ENCODE measurements at places on chromosomes 12 and 14. TPM values are rescaled to one million over a fixed set of nuclear protein-coding genes. Genes with fewer than 3 reads are reported as not detected.

The FKBP4 gene
- 62.3 TPM for total RNA-seq

- H3K4me3 ChIP-seq = no peak overlapping the region
- no peaks in the 10 kb centered on the region for H3K27me3 ChIP-seq
- no peak overlapping the region for H3K27ac ChIP-seq
- no peak for DNase-seq
- no peaks in the 10 kb centered on the region for H3K4me1 ChIP-seq
These were observed 29.0 kb downstream of the PTPRQ start for GRCh38 chr12:80472911-80473500.

The TRPV4 gene
- total RNA-seq = not detected

DNA sequence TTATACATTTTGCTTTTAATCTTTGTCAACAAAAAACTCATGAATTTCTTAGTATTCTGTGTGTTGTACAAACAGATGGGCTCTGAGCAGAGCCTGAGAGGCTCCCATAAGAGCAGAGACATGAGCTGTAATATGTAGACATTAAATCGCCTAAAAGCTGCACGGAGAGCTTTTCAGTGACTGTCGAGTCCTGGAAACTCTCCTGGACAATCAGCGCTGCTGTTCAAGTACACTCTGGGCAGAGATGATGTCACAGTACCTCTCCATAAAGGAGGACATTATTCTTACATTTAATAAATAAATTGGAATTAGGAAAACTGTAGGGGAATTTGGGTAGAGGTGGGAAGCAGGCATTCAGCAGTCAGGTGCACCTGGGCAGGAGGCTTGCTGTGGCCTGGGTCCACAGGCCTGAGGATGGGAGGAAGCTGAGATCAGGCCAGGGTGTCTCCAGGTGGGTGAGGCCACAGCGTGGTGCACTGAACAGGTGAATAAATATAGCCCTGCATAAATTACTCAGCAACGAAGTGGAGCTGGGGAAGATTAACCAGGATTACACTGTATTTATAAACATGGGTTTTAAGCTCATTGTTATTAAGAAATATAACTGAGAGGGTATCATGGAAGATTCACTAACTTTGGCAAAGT lies 13.3 kb upstream of the TCL1A start:
- H3K27me3 ChIP-seq = peaks cover 2% of the 10 kb centered on the region
- H3K4me3 ChIP-seq = no peak overlapping the region
- H3K36me3 ChIP-seq = no peaks in the 10 kb centered on the region
- DNase-seq = no peak

The ZNF605 gene
- total RNA-seq = 12.3 TPM

DNA sequence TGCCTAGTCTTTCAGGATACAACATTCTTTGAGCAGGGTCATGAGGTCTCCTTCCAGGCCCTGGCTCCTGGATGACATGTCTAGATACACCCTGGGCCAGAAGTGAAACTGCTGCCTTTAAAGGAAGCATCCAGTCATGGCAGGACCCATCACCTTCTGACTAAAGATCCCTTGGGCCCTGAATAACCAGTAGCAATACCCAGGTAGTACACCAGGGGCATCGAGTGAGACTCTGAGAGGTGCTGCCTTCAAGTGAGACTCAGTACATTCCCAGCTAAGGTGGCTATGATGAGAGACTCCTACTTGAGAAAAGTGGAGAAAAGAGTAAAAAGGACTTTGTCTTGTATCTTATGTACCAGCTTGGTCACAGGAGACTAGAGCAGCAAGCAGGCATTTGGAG lies 23.5 kb downstream of the OR6C68 start:
- H3K36me3 ChIP-seq = no peaks in the 10 kb centered on the region
- no peak overlapping the region for H3K27ac ChIP-seq
- no peaks in the 10 kb centered on the region for H3K4me1 ChIP-seq
- DNase-seq = no peak
- H3K4me3 ChIP-seq = no peak overlapping the region
- peaks cover 7% of the 10 kb centered on the region for H3K27me3 ChIP-seq

- DNase-seq = no peak
- no peaks in the 10 kb centered on the region for H3K4me1 ChIP-seq
- no peak overlapping the region for H3K4me3 ChIP-seq
- H3K27ac ChIP-seq = no peak overlapping the region
- peaks cover 41% of the 10 kb centered on the region for H3K36me3 ChIP-seq
These were observed 27.7 kb upstream of the BBS10 start for GRCh38 chr12:76375939-76376338.

- H3K4me3 ChIP-seq = no peak overlapping the region
- no peaks in the 10 kb centered on the region for H3K4me1 ChIP-seq
- H3K27ac ChIP-seq = no peak overlapping the region
- H3K27me3 ChIP-seq = peaks cover 3% of the 10 kb centered on the region
- no peaks in the 10 kb centered on the region for H3K36me3 ChIP-seq
- no peak for DNase-seq
These were observed 126.7 kb upstream of the CCDC196 start for GRCh38 chr14:66359500-66359899.

GRCh38 chr14:73774241-73774570 lies 60.0 kb upstream of the PNMA1 start:
- H3K36me3 ChIP-seq = peaks cover 8% of the 10 kb centered on the region
- H3K27me3 ChIP-seq = no peaks in the 10 kb centered on the region
- H3K27ac ChIP-seq = peak overlapping the region; percentile 68
- DNase-seq = no peak
- peak overlapping the region; percentile 7 for H3K4me3 ChIP-seq

- no peaks in the 10 kb centered on the region for H3K36me3 ChIP-seq
- DNase-seq = peak; percentile 41
- H3K27ac ChIP-seq = no peak overlapping the region
- H3K4me1 ChIP-seq = no peaks in the 10 kb centered on the region
- H3K4me3 ChIP-seq = no peak overlapping the region
These were observed 508.6 kb downstream of the FLRT2 start for GRCh38 chr14:86038387-86039042.

DNA sequence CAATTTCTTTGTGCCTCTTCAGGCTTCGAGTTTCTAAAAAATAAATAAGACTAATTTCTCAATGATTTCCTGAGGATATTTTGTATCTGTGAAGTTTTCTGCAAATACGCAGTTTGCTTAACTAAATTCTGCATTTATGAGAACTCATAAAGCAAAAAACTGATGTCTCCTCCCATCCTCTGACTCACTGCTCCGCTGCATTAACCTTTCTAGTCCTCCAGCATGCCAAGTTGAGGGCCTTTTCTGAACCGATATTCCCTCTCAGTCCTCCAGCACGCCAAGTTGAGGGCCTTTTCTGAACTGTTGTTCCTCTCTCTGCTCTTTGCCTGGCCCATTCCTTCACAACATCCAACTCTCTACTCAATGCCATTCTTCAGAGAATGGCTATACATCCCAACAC lies 3.2 kb downstream of the IPO8 start:
- no peak overlapping the region for H3K4me3 ChIP-seq
- DNase-seq = no peak
- H3K36me3 ChIP-seq = peaks cover 12% of the 10 kb centered on the region
- no peak overlapping the region for H3K27ac ChIP-seq

The KRT72 gene
- total RNA-seq = 0.67 TPM

The PDE3A gene
- not detected for total RNA-seq

GRCh38 chr14:99703381-99703780 lies 19.3 kb downstream of the CYP46A1 start:
- peaks cover 4% of the 10 kb centered on the region for H3K4me1 ChIP-seq
- no peak overlapping the region for H3K27ac ChIP-seq
- no peaks in the 10 kb centered on the region for H3K36me3 ChIP-seq
- H3K4me3 ChIP-seq = no peak overlapping the region

DNA sequence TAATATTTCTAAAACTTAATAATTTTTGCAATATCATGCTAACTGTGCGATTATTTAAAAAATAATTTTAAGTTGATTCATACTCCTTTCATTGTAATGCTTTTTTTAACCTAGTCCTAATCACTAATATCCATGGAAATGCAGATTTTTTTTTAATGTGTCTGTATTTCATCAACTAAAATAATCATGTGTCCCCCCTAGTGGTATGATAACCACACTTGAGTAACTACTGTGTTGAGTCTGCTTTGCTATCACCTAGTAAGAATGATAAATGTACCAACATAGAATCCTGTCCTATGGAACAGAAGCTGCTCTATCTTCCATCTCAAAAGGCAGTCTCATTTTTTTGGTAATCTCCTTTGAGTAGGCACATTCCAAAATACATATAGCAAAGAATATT lies 19.1 kb upstream of the SYNE2 start:
- H3K36me3 ChIP-seq = no peaks in the 10 kb centered on the region
- no peak overlapping the region for H3K4me3 ChIP-seq
- no peak for DNase-seq
- peaks cover 3% of the 10 kb centered on the region for H3K27me3 ChIP-seq
- H3K4me1 ChIP-seq = no peaks in the 10 kb centered on the region

- H3K27ac ChIP-seq = no peak overlapping the region
- H3K4me1 ChIP-seq = peaks cover 9% of the 10 kb centered on the region
- H3K4me3 ChIP-seq = no peak overlapping the region
- no peak for DNase-seq
These were observed 41.0 kb downstream of the DIP2B start for GRCh38 chr12:50545786-50546185.

The SARNP gene
- total RNA-seq = 80.6 TPM

The IGF1 gene
- 1.6 TPM for total RNA-seq

- H3K27me3 ChIP-seq = no peaks in the 10 kb centered on the region
- H3K36me3 ChIP-seq = peaks cover 3% of the 10 kb centered on the region
- peaks cover 22% of the 10 kb centered on the region for H3K4me1 ChIP-seq
- no peak for DNase-seq
These were observed 16.4 kb upstream of the NUDT4 start for GRCh38 chr12:93361151-93361919.

DNA sequence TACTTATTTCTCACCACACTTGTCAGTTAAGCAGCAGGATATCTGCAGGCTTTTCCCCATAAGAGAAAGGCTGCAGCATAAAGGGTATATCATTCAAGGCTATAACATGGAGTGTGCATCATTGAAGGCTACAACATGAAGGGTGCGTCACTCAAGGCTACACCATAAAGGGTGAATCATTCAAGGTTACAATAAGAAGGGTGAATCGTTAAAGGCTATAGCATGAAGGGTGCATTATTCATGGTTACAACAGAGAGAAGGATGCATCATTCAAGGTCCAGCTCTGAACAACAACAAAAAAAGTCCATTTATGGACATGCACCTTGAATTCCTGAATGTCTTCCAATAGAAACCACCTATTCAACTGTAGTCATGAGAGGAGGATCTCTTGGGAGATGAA lies 32.8 kb upstream of the LUM start:
- H3K27me3 ChIP-seq = peaks cover 2% of the 10 kb centered on the region
- H3K4me3 ChIP-seq = no peak overlapping the region
- H3K27ac ChIP-seq = no peak overlapping the region

DNA sequence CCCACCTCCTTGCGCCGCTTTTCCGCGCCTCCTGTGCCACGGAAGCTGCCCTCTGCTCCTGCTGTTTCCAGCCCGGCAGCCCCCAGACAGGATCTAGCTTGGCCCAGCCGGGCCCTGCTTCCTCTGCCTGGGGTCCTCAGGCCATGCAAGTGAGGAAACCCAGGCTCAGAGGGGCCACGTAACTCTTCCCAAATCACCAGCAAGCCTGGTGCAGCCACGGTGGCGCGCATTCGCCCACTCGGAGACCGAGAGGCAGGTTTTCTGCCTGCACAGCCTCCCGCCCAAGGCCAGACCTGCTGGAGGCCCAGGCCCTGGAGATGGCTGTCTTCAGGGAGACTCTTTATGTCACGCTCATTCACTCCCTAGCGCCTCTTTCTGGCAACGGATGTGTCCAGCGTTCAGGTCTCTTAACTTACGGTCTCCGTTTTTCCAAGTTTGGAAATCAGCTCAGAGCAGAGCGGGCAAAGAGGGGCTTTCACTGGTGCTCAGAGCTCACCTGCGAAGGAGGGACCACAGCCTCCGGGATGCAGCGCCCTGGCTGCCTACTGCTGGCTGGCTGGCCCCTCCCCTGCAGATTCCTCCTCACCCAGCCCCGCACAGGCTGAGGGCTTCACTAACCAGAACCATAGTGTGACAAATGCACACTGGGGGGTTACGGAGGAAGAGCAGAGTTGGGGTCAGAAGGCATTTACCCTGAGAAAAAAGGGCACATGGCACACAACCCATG lies 20.6 kb upstream of the CEP170B start:
- no peak overlapping the region for H3K27ac ChIP-seq
- H3K36me3 ChIP-seq = no peaks in the 10 kb centered on the region
- no peaks in the 10 kb centered on the region for H3K4me1 ChIP-seq
- no peak for DNase-seq
- peak overlapping the region; percentile 16 for H3K4me3 ChIP-seq
- H3K27me3 ChIP-seq = peaks cover 61% of the 10 kb centered on the region
